CD4-positive, alpha-beta memory T cell (primary cell): ENCODE measurements at places on chromosomes 4 and X. TPM values are rescaled to one million over a fixed set of nuclear protein-coding genes. Genes with fewer than 3 reads are reported as not detected.

GRCh38 chr4:13544606-13545393, 492 bp upstream of the NKX3-2 start:
- no peak overlapping the region for H3K4me3 ChIP-seq
- H3K27me3 ChIP-seq = peaks cover 63% of the 10 kb centered on the region
- H3K27ac ChIP-seq = no peak overlapping the region
- DNase-seq = no peak
- H3K36me3 ChIP-seq = no peaks in the 10 kb centered on the region

PPP1R3F gene
- total RNA-seq = 17.7 TPM

DNA sequence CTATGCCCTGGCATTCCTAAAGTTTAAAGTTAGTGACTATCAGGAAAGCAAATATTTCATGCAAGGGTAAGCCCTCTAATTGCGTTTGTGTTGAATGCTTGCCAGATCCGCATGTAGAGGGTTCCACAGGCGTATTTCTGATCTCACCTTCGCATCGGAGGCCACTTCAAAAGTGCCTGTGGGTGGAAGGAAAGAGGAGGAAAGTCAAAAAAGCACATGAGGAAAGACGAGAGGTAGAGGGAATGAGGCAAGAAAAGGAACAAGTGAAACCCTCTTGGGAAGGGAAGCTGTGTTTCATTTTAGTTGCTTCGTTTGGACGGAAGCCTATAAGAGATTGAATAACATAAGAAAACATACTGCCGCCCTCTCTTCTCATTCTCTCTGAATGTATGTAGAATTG, 628.8 kb downstream of the SPRY1 start:
- H3K4me1 ChIP-seq = no peaks in the 10 kb centered on the region
- H3K36me3 ChIP-seq = no peaks in the 10 kb centered on the region
- DNase-seq = no peak

TIGD4 gene
- 0.12 TPM for total RNA-seq

GRCh38 chr4:28073860-28074555, 1213.4 kb downstream of the STIM2 start:
- H3K4me3 ChIP-seq = no peak overlapping the region
- no peaks in the 10 kb centered on the region for H3K4me1 ChIP-seq
- no peaks in the 10 kb centered on the region for H3K27me3 ChIP-seq
- no peak overlapping the region for H3K27ac ChIP-seq
